SJSA1 (cell line): ENCODE measurements at places on chromosomes 3 and 15.

DNA sequence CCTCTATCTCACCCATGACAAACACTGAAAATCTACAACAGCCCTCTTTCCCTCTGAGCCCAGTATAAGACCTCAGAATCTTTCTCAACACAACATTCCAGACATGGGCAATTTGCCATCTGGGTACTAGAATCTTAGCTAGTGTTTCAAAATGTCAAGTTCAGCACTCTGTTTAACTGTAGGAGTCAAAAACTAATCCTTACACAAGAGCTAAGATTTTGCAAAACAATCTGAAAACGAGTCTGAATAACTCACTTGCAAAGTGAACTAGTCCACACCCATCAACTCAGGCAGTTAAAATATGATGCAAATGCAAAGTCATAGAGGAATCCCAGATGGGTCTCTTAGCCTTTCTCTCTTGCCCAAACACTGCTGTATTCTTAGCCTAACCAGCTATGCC, 67.8 kb downstream of the GPR176 start:
- no peak for DNase-seq

- DNase-seq: no peak
Observed at GRCh38 chr15:55337160-55337559, 18.1 kb downstream of the PIGB start.

DNA sequence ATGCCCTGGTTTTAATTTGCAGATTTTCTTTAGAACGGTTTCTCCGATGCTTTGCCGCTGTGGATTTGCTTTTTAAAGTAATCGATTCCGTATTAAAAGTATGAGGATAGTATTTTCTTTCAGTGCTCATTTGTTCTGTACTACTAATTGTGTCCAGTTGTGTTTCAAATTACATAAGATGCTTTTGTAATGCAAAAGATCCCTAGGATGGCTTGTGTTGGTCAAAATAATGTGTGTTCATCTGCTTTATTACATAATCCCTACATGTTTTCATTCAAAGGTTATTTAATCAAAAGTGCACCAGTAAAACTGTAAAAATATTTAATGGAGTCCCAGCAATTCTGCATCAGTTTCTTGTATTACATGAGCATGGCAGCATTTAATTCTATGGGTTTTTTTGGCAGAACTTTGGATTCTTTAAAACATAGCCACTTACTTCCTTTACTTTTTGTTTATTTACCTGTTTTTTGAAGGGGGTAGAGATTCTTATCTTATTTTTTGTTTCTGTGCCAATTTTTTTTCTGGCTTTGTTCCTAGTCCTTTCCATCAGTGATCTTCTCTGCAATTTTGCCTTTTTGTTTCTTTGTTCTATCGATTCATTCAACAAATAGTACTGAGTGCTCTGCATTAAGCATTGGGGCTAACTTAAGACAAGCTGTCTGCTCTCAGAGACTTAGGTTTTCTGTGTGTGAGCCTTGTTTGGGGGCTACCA, 352.8 kb downstream of the LRTM1 start:
- no peak for DNase-seq

DNA sequence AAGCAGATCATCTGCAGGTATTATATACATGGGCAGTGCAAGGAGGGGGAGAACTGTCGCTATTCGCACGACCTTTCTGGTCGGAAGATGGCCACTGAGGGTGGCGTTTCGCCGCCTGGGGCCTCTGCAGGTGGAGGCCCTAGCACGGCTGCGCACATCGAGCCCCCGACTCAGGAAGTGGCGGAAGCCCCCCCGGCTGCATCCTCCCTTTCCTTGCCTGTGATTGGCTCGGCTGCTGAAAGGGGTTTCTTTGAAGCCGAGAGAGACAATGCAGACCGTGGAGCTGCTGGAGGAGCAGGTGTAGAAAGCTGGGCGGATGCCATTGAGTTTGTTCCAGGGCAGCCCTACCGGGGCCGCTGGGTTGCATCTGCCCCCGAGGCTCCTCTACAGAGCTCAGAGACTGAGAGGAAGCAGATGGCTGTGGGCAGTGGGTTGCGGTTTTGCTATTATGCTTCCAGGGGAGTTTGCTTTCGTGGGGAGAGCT, 639 bp downstream of the MKRN3 start:
- DNase-seq: no peak

DNA sequence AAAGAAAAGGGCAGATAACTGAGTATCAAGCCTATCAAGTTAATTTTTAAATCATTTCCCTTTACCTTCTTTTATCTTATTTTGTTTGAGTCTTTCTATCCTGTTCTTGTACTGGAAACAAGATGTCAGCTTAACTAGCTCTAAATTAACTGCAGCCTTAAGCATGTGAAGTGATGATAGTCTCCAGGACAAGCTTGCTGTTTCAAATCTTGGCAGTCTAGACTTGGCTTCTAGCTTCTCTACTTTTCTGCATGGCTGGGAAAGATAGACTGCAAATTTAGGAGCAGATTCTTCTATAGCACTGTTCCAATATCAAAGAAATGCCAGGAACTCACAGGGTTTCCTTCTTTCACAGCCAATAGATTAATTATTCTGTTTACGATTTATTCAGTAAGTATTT, 1034.4 kb downstream of the TUSC7 start:
- DNase-seq: no peak

- no peak for DNase-seq
Observed at GRCh38 chr3:180617049-180617448, 15.1 kb downstream of the TTC14 start.

GRCh38 chr3:38916706-38917105, 100.7 kb upstream of the SCN10A start:
- DNase-seq: no peak

DNA sequence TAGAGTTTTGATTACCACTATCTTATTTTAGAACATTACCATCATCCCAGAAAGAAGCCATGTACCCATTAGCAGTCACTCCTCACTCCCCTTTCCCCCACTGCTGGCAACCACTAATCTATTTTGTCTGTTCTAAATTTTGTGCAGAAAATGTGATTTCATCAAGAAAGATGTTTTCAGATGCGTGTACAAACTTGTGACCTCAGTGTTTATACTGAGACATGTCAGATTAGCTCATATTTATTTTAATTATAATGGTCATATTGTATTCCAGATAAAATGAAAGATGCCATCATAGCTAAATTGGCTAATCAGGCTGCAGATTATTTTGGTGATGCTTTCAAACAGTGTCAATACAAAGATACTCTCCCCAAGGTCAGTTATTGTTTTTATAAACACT, 27.8 kb downstream of the PDCD6IP start:
- no peak for DNase-seq

GRCh38 chr3:35659768-35660167, 20.4 kb downstream of the ARPP21 start:
- DNase-seq: no peak

GRCh38 chr15:66834881-66835878, 133.1 kb downstream of the SMAD6 start:
- DNase-seq: peak; percentile 79

GRCh38 chr3:18758047-18758704, 333.0 kb upstream of the SATB1 start:
- DNase-seq: no peak
